DMS153 (cell line): ENCODE measurements at places on chromosomes 2 and 18.

GRCh38 chr2:169193618-169194017 is 124.3 kb downstream of the DHRS9 start:
- DNase-seq = no peak

DNA sequence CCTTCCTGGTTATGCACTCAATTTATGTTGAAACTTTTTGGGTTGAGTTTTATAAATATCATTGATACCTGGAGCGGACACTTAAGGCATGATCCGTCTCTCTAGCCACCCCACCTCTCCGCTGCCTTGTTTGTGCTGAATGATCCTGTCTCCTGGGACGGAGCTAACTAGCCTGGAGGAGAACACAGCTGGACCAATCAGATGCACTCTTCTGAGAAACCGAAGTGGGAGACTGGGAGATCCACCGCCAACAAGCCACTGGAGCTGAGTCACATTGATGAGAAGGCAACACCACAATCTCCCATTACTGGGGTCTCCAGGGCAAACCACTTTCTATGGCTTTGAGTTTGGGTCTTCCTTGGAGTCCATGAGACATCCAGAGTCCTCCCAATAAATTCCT is 29.3 kb downstream of the CYP26B1 start:
- DNase-seq = no peak

DNA sequence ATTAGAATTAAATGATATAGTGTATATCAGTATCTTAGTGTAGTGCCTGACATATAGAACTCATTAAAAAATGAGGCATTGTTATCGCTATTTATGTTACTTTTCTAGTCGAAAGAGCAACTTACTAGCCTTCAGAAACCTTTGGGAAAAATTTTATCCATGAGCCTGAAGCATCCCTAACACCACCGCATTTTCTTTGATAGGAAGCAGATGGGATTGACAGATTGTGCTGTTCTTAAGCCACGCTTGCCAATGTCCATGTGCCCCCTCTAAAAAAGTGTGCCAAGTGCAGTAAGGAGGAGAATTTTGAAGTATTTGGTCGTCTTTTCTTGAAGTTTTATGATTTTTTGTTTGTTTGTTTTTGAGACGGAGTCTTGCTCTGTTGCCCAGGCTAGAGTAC is 29.1 kb downstream of the PPM1B start:
- no peak for DNase-seq

DNA sequence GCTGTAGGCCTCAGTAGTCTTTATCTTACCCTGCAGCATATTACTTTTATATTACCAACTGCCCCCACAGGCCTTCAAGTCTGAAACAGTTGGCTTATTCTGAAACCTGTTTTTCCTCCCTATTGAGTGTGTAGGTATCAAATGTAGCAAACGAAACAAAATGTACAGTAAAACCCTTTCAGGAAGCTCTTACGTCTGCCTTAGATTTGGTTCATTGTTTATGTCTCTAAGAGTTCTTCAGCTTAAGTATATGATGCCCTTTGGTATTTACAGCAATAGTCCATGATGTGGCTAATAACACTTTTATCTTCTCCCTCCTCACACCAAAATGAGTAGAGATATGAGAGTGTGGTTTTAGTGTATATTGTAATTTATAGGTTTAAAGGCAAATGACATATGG is 108.8 kb downstream of the DOCK10 start:
- DNase-seq = no peak

GRCh38 chr2:224520064-224520463 is 65.1 kb downstream of the CUL3 start:
- DNase-seq = no peak

DNA sequence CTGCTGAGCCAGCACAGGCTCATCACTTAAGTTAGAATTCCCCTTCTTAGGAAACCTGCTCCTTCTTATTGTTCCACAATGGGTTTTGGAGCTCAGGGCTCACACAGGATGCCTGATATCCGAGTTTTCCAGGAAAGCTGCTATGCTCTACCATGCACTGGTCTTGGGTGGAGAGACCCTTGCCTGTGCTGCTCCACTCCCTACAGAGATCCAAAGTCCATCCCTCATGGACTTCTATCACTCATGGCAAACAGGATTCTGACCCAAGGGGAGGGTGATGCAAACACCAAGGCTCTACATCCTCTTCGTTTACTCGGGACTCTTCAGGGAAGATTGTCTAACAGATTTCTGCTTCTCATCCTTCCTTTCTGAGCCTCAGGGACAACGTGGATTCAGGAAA is 5.2 kb downstream of the SULT1C2 start:
- DNase-seq = no peak

DNA sequence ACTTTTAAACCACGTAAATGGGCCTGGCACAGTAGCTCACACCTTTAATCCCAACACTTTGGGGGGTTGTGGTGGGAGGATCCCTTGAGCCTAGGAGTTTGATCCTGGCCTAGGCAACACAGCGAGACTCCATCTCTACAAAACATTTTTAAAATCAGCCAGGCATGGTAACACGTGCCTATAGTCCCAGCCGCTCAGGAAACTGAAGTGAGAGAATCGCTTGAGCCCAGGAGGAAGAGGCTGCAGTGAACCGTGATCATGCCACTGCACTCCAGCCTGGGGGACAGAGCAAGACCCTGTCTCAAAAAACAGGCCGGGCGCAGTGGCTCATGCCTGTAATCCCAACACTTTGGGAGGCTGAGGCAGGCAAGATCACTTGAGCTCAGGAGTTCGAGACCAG is 12.2 kb downstream of the ROCK1 start:
- no peak for DNase-seq

DNA sequence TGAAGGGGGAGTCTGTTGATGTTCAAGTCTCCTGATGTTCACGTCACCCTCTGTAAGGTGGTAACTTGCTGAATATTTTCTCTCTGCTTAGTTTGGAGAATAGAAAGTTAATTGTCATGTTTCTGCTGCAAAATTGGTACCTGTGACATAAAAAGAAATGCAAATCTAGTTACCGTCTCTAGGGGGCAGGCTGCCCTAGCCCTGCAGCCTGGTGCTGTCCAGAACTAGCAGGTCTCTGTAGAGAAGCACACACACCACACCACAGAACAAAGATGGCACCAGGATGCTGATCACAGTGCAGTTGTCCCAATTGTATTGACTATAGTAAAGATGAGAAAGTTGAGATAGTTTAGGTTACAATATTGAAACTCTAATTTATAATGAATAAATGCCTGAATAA is 47.0 kb downstream of the SLC9A4 start:
- DNase-seq = no peak

- no peak for DNase-seq
Observed at GRCh38 chr2:176677746-176678265, 408.6 kb downstream of the MTX2 start.

GRCh38 chr2:71507476-71507875 is 54.1 kb downstream of the DYSF start:
- DNase-seq = no peak

DNA sequence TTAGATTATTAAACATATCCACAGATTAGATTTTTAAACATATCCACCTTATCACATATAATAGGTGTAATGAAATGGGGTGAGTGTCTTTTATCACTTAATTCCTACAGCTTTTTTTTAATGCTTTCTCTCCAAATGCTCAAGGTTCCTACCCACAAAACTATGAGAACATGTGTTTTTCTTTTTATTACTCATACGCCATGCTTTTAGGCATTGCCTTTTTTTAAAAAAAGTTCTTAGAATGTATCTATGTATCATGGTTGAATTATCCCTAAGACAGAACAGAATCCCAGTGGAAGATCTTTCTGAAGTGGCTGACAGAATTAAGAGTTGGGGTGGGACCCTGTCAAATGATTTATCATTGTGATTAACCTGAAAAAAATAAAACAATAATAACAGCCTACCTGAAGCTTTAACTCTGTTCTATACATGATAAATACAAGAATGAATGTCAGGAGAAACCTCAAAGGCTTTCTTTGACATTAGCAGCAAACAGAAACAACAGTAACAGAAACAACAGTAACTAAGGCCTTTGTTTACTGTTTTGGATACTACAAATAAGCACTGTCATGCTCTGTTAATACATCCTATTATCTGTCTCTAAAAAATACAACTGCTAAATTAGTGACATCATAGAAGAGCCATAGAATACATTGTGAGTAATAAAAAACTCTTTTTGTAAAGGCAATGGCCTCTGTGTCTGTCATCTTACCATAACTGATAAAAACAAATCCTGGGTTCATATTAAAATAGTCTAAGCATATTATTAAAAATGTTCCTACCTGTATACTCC is 4.1 kb upstream of the ZNF397 start:
- peak; percentile 88 for DNase-seq

DNA sequence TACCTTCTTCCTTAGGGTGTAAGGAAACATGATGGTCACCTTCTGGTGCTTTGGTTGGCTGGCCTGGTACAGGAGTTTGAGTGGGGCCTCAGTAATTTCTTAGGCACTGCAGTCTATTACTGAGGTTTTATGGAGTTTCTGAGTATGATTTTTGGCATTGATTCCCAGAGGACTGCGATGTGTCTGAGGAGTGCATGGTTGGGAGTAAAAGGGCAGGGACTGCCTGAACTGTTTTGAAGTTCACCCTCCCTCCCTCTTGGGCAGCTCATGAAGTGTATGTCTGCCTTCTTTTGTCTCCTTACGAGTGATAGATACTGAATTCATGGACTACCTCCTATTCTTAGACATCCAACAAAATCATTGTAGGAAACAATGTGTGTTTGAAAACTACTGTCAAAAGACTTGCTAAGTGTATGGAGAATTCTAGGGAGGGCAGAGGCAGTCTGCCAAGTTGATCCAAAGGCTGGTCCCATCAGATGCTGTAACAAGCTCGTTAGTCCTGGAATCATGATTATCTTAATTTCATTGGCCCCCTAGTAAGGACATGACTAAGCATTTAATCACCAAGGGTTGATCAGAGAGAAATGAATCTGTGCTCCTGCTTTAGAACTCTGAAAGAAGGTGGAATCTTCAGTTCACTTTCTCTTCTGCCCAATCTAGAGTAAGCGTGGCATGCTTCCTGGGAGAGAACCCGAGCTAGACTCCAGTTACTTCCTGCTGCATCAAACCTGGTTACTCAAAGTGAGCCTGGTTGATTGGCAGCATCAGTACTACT is 26.5 kb downstream of the LYPD6B start:
- no peak for DNase-seq

DNA sequence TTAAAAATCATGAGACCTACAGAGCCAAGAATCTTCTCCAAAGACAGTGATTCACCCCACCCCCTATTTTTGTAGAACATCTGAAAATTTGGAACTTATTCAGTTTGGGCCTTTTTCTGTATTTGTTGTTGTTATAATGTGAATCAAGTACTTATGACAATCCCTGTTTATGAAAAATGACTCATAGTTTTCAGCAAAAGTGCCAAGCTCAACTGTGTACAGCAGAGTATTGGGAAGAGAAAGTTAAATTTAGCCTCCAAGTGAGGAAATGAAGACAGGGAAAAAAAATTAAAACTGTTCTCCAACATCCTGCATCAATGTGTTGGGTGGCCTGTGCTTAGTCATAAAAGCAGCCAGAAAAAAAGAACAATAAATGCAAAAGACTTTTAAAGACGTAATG is 46.2 kb downstream of the LRATD1 start:
- no peak for DNase-seq

- no peak for DNase-seq
Observed at GRCh38 chr2:60172801-60173200, 380.7 kb downstream of the BCL11A start.

- no peak for DNase-seq
Observed at GRCh38 chr2:206255003-206255402, 19.5 kb upstream of the ZDBF2 start.

DNA sequence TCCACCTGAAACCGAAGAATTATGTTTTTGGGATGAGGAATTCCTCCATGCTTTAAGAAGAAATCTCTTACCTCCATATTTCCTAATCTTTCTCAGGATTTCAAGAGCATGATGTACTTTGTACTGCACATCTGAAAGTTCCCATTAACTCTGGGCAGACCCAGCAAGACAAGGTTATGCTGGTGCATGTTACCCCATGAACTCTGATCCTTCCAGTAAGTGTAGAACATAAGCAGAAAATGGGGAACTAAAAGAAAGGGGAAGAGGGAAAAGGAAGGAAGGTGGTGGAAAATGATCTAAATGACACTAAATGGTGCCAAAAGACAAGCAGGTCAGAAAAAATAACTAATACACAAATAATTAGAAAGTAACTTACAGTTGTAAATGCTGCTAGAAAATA is 50.7 kb downstream of the STRN start:
- no peak for DNase-seq

DNA sequence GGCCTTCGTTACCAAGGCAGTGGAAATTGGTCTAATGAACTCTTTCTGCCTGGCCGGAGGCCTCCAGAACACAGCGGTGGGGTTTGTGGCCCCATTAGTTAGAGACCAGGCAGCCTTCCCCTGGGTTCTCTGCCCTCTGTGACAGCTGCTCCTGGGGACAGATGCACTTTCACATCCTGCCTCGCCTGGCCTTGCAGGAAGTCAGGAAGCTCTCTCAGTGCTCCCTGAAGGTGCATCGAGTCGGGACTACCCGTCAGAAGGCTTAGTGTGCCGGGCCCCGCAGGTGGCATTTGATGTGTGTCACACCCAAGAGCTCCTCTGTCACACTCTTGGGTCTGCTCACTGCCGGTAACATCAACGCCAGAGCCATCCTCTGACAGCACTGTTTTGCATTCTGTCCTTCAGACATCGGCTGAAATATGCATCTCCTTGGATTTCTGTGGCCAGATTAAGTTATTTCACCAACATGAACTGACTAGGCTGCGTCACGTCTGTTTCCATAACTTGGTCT is 158.3 kb downstream of the LDLRAD4 start:
- no peak for DNase-seq

- DNase-seq = no peak
Observed at GRCh38 chr2:159131914-159132281, 154.6 kb downstream of the WDSUB1 start.
